Fibroblast of the aortic adventitia (primary cell): ENCODE measurements at places on chromosomes 16 and 17. TPM values are rescaled to one million over a fixed set of nuclear protein-coding genes. Genes with fewer than 3 reads are reported as not detected.

RDM1 gene
- 0.45 TPM in 1 of 2 replicates, not detected in the other for total RNA-seq

KRTAP3-2 gene
- total RNA-seq: not detected in 2 replicates

SCARF1 gene
- total RNA-seq: 0.90 and 1.3 TPM in 2 replicates

TPSD1 gene
- total RNA-seq: not detected in 2 replicates

FBXO39 gene
- total RNA-seq: 0.09 and 0.57 TPM in 2 replicates

ASIC2 gene
- total RNA-seq: 0.18 TPM in 1 of 2 replicates, not detected in the other

IL34 gene
- total RNA-seq: 3.4 and 10.9 TPM in 2 replicates

HOXB5 gene
- 0.27 and 0.57 TPM in 2 replicates for total RNA-seq

CPNE2 gene
- total RNA-seq: 5.6 and 20.3 TPM in 2 replicates

CEP112 gene
- 7.2 and 10.6 TPM in 2 replicates for total RNA-seq

EPX gene
- total RNA-seq: not detected in 2 replicates

MYOCD gene
- total RNA-seq: 0.16 and 0.18 TPM in 2 replicates

RTN4RL1 gene
- 0.27 and 0.90 TPM in 2 replicates for total RNA-seq

EME2 gene
- 8.4 and 13.5 TPM in 2 replicates for total RNA-seq

MRPS34 gene
- 50.9 and 59.8 TPM in 2 replicates for total RNA-seq

OR4D1 gene
- not detected in 2 replicates for total RNA-seq

KIF2B gene
- total RNA-seq: not detected in 2 replicates

FLYWCH2 gene
- total RNA-seq: 48.9 and 56.4 TPM in 2 replicates

TNP2 gene
- not detected in 2 replicates for total RNA-seq

LPO gene
- total RNA-seq: not detected in 2 replicates

FGF11 gene
- 0.36 and 1.7 TPM in 2 replicates for total RNA-seq

AOC2 gene
- total RNA-seq: 0.25 and 0.72 TPM in 2 replicates

MFAP4 gene
- 20.2 and 89.6 TPM in 2 replicates for total RNA-seq

SLC35G6 gene
- total RNA-seq: not detected in 2 replicates

IL21R gene
- 0.54 TPM in 1 of 2 replicates, not detected in the other for total RNA-seq

HBQ1 gene
- 0.63 TPM in 1 of 2 replicates, not detected in the other for total RNA-seq

C1QL1 gene
- total RNA-seq: 0.09 TPM in 1 of 2 replicates, not detected in the other

SLC13A2 gene
- total RNA-seq: not detected in 2 replicates

NPIPA2 gene
- total RNA-seq: 0.36 TPM in 1 of 2 replicates, not detected in the other

MFSD6L gene
- not detected in 2 replicates for total RNA-seq

PITPNM3 gene
- total RNA-seq: 0.57 and 1.3 TPM in 2 replicates

STX1B gene
- total RNA-seq: 2.1 and 2.3 TPM in 2 replicates

ALDH3A1 gene
- total RNA-seq: 0.54 TPM in 1 of 2 replicates, not detected in the other

PRAC1 gene
- not detected in 2 replicates for total RNA-seq

PRR35 gene
- not detected in 2 replicates for total RNA-seq

KRTAP1-5 gene
- total RNA-seq: 1.4 TPM in 1 of 2 replicates, not detected in the other

ZNHIT3 gene
- total RNA-seq: 26.9 and 28.0 TPM in 2 replicates

TGFB1I1 gene
- 30.3 and 56.7 TPM in 2 replicates for total RNA-seq

INO80E gene
- total RNA-seq: 6.5 and 36.5 TPM in 2 replicates

HSD17B1 gene
- total RNA-seq: 0.99 and 4.7 TPM in 2 replicates

KRT9 gene
- total RNA-seq: not detected in 2 replicates

HEXIM1 gene
- 9.2 and 10.0 TPM in 2 replicates for total RNA-seq

C17orf78 gene
- not detected in 2 replicates for total RNA-seq

GGA3 gene
- total RNA-seq: 8.7 and 14.0 TPM in 2 replicates
